ENCODE measurements at places on chromosomes 6 and 20. TPM values are rescaled to one million over a fixed set of nuclear protein-coding genes. Genes with fewer than 3 reads are reported as not detected.

BPIFB1 gene
- total RNA-seq, result not detected

PRRT1 gene
- 0.42 TPM for total RNA-seq

TAAR5 gene
- total RNA-seq, result not detected

PLG gene
- total RNA-seq, result not detected

PSORS1C2 gene
- not detected for total RNA-seq

IPCEF1 gene
- total RNA-seq, result 3.0 TPM

POM121L2 gene
- not detected for total RNA-seq

PTCRA gene
- total RNA-seq, result not detected

CCN6 gene
- not detected for total RNA-seq

RCAN2 gene
- 23.7 TPM for total RNA-seq

MLN gene
- total RNA-seq, result not detected

GNAS-AS1 gene
- 1.4 TPM for total RNA-seq

EYS gene
- total RNA-seq, result 4.4 TPM

CST4 gene
- total RNA-seq, result not detected

ARHGAP18 gene
- total RNA-seq, result 39.5 TPM

C20orf144 gene
- not detected for total RNA-seq

PI3 gene
- not detected for total RNA-seq

LY86 gene
- 4.1 TPM for total RNA-seq

RAD21L1 gene
- total RNA-seq, result not detected

ADTRP gene
- total RNA-seq, result 7.4 TPM

SAPCD1 gene
- total RNA-seq, result 0.90 TPM

ULBP2 gene
- 0.26 TPM for total RNA-seq

ISM1 gene
- total RNA-seq, result 1.8 TPM

OPRM1 gene
- 1.2 TPM for total RNA-seq

DPPA5 gene
- not detected for total RNA-seq

PPP1R3D gene
- 8.5 TPM for total RNA-seq

EPPIN gene
- not detected for total RNA-seq

PRR18 gene
- not detected for total RNA-seq

ARFGEF3 gene
- 9.6 TPM for total RNA-seq

GLP1R gene
- total RNA-seq, result 0.58 TPM

OR2W1 gene
- total RNA-seq, result not detected

HLA-DRB5 gene
- total RNA-seq, result 3.8 TPM

SLC17A3 gene
- not detected for total RNA-seq

TMC2 gene
- 0.16 TPM for total RNA-seq

PARD6B gene
- 11.7 TPM for total RNA-seq

SLC17A2 gene
- total RNA-seq, result 0.11 TPM

HAO1 gene
- not detected for total RNA-seq

NDRG3 gene
- total RNA-seq, result 26.9 TPM

TUBE1 gene
- 80.2 TPM for total RNA-seq

FHL5 gene
- 3.0 TPM for total RNA-seq

BMP6 gene
- total RNA-seq, result 11.7 TPM

BPIFB3 gene
- not detected for total RNA-seq

LCA5 gene
- total RNA-seq, result 23.3 TPM

EGFL8 gene
- total RNA-seq, result 17.6 TPM
